ENCODE measurements at places on chromosomes 11 and 22.
A peak's percentile ranks its signal among the peaks of the same experiment; 100 is the strongest.

DNA sequence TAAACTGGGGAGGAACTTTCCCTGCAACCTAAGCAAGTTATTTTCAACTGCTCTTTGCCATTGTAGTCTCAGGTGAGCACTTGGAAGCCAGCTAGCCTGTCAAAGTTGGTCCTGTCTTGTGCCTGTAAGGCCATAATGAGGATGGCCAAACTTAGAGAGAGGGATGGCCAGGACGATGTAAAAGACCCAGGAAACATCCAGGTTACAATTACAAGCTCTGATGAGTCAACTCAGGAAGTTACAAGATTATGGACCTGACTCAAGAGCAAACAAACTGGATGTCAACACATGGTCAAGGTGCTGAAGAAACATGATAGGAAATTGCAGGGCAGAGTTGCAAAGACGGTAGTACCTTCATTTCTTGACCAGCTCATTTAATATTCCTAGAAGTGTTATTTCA, 1.6 kb downstream of the GTPBP1 start:
- DNase-seq, result no peak

GRCh38 chr22:30802202-30803166, 107.8 kb downstream of the OSBP2 start:
- peak; percentile 77 for DNase-seq

GRCh38 chr11:27464909-27465308, 7.7 kb downstream of the LGR4 start:
- DNase-seq, result no peak

- DNase-seq, result no peak
Observed at GRCh38 chr11:121257976-121258375, 34.6 kb upstream of the SC5D start.

DNA sequence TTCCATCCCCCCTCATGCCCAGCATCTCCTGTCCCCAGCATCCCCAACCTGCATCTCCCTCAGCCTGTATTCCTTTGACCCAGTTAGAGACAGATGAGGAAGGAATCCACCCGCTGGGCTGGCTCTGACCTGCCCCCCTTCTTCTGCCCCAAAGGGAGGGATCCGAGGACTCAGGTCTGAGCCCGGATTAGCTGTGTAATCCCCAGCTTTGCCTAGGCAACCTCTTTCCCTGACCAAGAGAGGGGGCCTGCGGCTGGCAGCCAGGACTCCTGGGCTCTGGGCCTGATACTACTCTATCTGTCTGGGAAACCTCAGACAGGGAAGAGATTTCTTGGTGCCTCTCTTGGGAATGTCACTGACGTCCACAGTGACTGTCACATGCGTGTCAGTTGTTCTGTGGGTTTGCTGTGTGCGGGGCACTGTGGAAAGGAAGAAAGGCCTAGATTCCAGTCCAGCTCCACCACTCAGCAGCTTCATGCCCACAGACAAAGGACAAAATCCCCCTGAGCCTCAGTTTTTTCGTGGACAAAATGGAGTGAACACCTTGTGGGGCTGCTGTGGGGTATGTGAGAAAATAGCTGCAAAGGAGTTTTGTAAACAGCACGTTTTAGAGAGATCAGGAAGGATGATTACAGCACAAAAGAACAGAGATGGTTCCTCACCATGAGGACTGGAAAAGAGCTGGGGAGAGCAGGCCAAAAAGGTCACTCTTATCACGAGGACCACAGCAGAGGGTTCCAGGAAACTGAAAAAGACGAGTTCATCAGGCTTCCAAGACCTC, 1.3 kb upstream of the NDUFV1 start:
- no peak for DNase-seq
